ENCODE measurements at places on chromosomes 3 and 15.

DNA sequence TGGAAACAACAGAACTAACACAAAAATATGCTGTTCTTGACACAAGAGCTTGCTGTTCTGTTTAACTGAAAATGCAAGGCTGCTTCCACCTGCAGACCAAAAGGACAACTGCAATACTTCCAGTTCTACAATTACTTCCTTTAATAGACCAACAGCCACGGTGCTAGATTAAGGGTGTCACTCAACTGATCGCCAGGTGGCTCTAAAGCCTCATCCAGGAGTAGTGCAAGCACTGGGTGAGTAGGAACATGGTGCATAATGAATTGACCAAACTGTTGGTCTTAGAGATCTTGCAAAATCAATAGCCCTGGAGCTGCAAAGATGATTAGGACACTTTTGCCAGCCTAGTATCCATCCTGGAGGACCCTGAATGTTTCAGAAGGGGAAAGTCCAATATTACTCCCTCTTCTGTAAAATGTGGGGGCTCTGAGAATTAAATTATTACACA is 3.6 kb upstream of the CLDN16 start:
- H3K27ac ChIP-seq, result peak overlapping the region; percentile 13
- H3K36me3 ChIP-seq, result no peaks in the 10 kb centered on the region
- no peaks in the 10 kb centered on the region for H3K27me3 ChIP-seq
- H3K4me1 ChIP-seq, result peaks cover 40% of the 10 kb centered on the region
- no peak overlapping the region for H3K4me3 ChIP-seq

DNA sequence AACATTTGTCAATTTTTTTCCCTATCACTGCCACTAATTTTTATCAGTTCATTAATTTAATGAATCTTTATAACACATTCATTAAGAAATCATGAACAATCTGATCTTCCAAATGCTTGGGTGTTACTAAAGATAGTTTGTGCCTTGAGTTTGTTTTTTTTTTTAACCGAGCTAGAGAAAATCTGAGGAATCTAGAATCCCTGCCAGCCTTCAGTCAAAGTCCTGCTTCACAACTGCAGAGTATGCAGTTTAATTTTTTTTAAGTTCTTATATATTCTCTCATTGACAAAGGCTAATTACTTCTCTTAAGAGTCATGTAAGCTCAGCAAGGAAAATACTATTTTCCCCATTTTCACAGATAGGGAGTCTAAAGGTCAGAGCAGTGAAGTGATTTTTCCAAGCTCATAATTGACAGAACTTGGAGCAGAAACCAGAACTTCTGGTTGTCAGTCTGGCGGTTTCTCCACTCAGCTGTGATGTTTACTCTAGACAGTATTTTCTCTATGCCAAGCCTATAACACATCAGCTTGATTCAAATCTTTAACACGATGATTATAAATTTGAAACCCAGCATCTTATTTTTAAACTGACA is 55.7 kb downstream of the TNIK start:
- no peaks in the 10 kb centered on the region for H3K36me3 ChIP-seq
- no peak overlapping the region for H3K4me3 ChIP-seq
- no peaks in the 10 kb centered on the region for H3K27me3 ChIP-seq
- peak; percentile 34 for DNase-seq
- H3K27ac ChIP-seq, result no peak overlapping the region
- H3K4me1 ChIP-seq, result peaks cover 15% of the 10 kb centered on the region

GRCh38 chr15:62244762-62245161 is 79.7 kb upstream of the C2CD4B start:
- no peak for DNase-seq
- H3K4me1 ChIP-seq, result no peaks in the 10 kb centered on the region
- no peak overlapping the region for H3K4me3 ChIP-seq
- H3K27me3 ChIP-seq, result no peaks in the 10 kb centered on the region
- H3K27ac ChIP-seq, result no peak overlapping the region

GRCh38 chr15:92907896-92908712 is 8.0 kb downstream of the CHD2 start:
- peak overlapping the region; percentile 99 for H3K27ac ChIP-seq
- peaks cover 59% of the 10 kb centered on the region for H3K4me1 ChIP-seq
- peak; percentile 91 for DNase-seq
- peaks cover 11% of the 10 kb centered on the region for H3K36me3 ChIP-seq
- H3K27me3 ChIP-seq, result no peaks in the 10 kb centered on the region

- H3K4me1 ChIP-seq, result no peaks in the 10 kb centered on the region
- H3K27me3 ChIP-seq, result no peaks in the 10 kb centered on the region
- H3K36me3 ChIP-seq, result no peaks in the 10 kb centered on the region
- no peak for DNase-seq
Observed at GRCh38 chr3:119841808-119842471, 60.0 kb downstream of the NR1I2 start.

DNA sequence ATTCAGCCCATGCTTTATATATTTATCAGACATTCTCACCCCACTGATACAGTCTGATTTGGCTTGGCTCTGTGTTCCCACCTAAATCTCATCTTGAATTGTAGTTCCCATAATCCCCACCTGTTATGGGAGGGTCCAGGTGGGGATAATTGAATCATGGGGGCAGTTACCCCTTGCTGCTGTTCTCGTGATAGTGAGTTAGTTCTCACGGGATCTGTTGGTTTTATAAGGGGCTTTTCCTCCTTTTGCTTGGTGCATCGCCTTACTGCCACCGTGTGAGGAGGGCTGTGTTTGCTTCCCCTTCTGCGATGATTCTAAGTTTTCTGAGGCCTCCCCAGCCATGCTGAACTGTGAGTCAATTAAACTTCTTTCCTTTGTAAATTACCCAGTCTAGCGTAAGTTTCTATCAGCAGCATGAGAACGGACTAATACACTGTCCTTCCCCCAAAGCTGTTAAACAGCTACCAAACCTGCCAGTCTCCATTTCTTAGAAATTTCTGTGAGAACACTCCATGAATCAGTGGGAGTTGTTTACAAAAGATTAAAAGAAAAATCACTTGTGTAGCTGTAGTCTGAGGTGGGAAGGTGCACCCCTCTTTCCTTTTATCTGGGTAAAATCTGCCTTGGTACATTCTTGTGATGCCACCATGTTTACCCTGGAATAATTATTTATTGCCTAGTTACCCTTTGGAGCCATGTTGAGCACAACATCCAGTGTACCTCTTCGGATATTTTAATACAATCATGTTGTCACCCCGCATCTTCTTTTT is 160.5 kb downstream of the THSD4 start:
- no peaks in the 10 kb centered on the region for H3K36me3 ChIP-seq
- DNase-seq, result peak; percentile 12
- H3K27ac ChIP-seq, result peak overlapping the region; percentile 22

GRCh38 chr3:99108508-99108907 is 207.0 kb upstream of the DCBLD2 start:
- H3K4me3 ChIP-seq, result no peak overlapping the region
- peak overlapping the region; percentile 64 for H3K27ac ChIP-seq
- no peaks in the 10 kb centered on the region for H3K36me3 ChIP-seq
- H3K4me1 ChIP-seq, result peaks cover 9% of the 10 kb centered on the region

- no peak overlapping the region for H3K27ac ChIP-seq
- H3K4me1 ChIP-seq, result no peaks in the 10 kb centered on the region
- DNase-seq, result no peak
- H3K36me3 ChIP-seq, result no peaks in the 10 kb centered on the region
- H3K27me3 ChIP-seq, result no peaks in the 10 kb centered on the region
Observed at GRCh38 chr3:77288348-77288747, 248.4 kb downstream of the ROBO2 start.

DNA sequence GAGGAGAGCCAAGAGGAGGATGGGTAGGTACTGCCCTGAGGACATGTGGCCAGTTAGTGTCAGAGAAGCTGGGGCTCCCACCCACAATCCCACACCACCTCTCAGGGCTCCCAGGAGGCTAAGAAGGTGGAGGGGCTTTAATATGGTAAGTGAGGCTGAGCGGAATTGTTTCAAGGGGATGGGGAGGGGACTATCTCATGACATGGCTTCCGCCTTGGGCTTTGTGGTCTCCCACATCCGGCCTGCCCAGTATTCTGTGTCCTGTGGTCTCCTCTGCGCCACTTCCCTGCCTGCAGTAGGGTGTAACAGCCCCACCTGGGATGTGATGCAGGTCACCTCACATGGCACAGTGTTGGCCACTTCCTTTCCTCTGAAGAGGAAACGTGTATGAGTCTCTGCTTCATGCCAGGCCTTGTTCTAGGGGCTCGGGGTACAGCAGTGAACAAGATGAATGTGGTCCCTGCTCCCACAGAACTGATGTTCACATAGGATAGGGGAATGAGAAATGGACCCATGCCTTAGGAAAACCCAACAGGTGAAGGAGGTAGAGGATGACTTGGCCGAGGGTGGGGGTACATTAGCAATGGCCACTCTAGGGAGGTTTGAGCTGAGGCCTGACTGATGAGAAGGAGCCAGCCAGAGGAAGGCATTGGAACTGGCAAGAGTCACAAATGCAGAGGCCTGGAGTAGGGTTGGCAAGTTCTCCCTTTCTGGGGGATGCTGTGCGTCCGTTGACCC is 3.2 kb downstream of the NEIL1 start:
- H3K27me3 ChIP-seq, result peaks cover 17% of the 10 kb centered on the region
- no peaks in the 10 kb centered on the region for H3K36me3 ChIP-seq
- H3K4me3 ChIP-seq, result no peak overlapping the region

DNA sequence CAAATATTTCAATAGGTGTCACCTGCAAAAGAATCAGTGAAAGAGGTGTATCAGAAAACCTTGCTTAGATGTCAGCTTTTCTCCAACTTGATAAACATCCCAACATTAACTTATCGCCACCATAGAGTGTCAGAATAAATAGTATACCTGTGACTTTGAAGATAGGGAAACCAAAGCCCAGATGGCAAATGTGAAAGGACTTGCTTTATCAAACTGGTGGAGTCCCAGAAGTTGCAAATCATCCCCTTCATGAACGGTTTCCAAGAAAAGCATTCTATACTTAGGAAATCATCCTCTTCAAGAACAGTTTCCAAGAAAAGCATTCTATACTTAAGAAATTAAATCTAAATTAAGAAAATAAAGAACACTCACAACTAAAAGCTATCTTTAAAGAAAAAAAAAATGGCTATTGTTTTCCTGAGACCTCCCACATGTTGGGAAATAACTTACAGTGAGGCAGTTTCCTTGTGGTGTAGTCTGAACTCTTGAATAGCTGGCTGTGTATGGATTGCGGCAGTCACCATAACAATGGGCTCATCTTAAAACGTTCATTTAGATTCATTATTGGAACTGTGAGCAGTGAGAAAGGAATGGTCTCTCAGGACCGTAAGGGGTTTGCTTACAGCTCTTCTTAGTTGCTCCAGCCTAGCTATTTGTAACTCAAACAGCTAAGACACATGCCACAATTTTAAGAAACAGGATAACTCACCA is 56.5 kb downstream of the GHSR start:
- no peak overlapping the region for H3K4me3 ChIP-seq
- peak overlapping the region; percentile 24 for H3K27ac ChIP-seq
- H3K27me3 ChIP-seq, result no peaks in the 10 kb centered on the region
- DNase-seq, result peak; percentile 87

GRCh38 chr3:42134867-42135464 is 43.8 kb downstream of the TRAK1 start:
- no peak overlapping the region for H3K4me3 ChIP-seq
- H3K36me3 ChIP-seq, result peaks cover 2% of the 10 kb centered on the region
- no peak overlapping the region for H3K27ac ChIP-seq
- no peak for DNase-seq

Data from astrocyte (in vitro differentiated cells and primary cell).